ENCODE measurements at places on chromosomes 11 and 22.

- no peak for DNase-seq
These were observed 20.9 kb upstream of the CREB3L1 start for GRCh38 chr11:46256540-46257001.

DNA sequence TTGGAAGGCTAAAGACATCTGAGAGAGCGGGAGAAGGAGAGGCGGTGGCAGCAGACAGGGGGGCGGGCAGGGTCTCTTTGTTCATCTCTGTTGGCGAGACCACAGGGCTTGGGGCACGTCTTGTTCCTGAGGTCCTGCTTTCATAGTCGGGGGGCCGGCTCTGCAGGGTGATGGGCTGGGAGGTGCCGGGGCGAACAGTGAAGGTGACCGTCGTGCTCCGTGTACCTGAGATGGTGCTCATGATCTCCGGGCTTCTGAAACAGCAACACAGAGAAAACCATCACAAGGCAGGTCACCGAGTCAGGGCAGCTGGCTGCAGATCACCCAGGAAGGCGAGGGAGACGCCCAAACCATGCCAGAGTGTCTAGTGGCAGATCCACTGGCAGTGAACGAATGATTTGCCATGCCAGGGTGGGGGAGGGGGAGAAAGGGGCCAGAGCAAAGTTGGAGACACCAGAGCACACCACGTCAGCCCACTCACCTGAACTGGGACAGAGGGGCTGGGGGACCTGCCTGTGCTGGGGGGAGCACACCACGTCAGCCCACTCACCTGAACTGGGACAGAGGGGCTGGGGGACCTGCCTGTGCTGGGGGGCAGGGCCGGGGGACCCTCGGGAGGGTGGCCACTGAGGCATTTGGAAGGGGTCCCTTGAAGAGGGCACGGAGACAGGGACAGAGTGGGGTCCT lies 75.0 kb downstream of the CTTN start:
- DNase-seq = no peak

- no peak for DNase-seq
These were observed 26.8 kb upstream of the JAM3 start for GRCh38 chr11:134041791-134042696.

DNA sequence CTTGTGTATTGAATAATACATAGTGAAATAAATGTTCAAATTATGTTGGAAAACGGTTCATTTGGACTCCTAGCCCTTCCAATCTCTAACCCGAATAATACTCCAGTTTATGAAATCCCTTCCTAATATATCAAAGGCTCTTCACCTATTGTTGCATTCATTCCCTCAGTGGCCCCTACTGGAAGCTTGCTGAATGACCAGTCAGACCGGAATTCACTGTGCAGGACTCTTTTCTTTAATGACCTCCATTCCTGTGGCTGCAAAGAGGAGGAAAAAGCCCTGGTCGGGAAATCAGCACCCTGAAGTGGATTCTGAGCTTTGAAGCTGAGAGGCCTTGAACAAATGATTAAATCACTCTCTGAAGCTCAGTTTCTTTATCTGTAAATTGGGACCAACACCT lies 19.1 kb upstream of the RCN1 start:
- DNase-seq = peak; percentile 41

- DNase-seq = no peak
These were observed 240.5 kb upstream of the API5 start for GRCh38 chr11:43071338-43071737.

- no peak for DNase-seq
These were observed 5.2 kb downstream of the IGSF9B start for GRCh38 chr11:133951327-133952198.

GRCh38 chr11:72238040-72238450 lies 5.9 kb downstream of the PHOX2A start:
- DNase-seq = peak; percentile 32

- no peak for DNase-seq
These were observed 11.2 kb upstream of the TTLL12 start for GRCh38 chr22:43198126-43198525.

Data from non-pigmented ciliary epithelial cell (primary cell).